ENCODE measurements at places on chromosomes 6 and 20. TPM values are rescaled to one million over a fixed set of nuclear protein-coding genes. Genes with fewer than 3 reads are reported as not detected.

SLC17A9 gene
- 11.8 TPM for total RNA-seq

HLA-F gene
- total RNA-seq = 275 TPM

CNR1 gene
- total RNA-seq = 0.37 TPM

CDYL gene
- total RNA-seq = 40.8 TPM

PTK7 gene
- 2.8 TPM for total RNA-seq

TSPO2 gene
- total RNA-seq = not detected

HAO1 gene
- not detected for total RNA-seq

SDC4 gene
- total RNA-seq = 51.1 TPM

UQCC2 gene
- total RNA-seq = 50.6 TPM

BFSP1 gene
- total RNA-seq = 0.23 TPM

RIPK1 gene
- total RNA-seq = 21.9 TPM

GRCh38 chr6:49551078-49551865, 804 bp downstream of the C6orf141 start:
- peak; percentile 13 for DNase-seq
- H3K36me3 ChIP-seq = no peaks in the 10 kb centered on the region
- peaks cover 51% of the 10 kb centered on the region for H3K27me3 ChIP-seq
- peak overlapping the region; percentile 79 for H3K4me3 ChIP-seq

DNA sequence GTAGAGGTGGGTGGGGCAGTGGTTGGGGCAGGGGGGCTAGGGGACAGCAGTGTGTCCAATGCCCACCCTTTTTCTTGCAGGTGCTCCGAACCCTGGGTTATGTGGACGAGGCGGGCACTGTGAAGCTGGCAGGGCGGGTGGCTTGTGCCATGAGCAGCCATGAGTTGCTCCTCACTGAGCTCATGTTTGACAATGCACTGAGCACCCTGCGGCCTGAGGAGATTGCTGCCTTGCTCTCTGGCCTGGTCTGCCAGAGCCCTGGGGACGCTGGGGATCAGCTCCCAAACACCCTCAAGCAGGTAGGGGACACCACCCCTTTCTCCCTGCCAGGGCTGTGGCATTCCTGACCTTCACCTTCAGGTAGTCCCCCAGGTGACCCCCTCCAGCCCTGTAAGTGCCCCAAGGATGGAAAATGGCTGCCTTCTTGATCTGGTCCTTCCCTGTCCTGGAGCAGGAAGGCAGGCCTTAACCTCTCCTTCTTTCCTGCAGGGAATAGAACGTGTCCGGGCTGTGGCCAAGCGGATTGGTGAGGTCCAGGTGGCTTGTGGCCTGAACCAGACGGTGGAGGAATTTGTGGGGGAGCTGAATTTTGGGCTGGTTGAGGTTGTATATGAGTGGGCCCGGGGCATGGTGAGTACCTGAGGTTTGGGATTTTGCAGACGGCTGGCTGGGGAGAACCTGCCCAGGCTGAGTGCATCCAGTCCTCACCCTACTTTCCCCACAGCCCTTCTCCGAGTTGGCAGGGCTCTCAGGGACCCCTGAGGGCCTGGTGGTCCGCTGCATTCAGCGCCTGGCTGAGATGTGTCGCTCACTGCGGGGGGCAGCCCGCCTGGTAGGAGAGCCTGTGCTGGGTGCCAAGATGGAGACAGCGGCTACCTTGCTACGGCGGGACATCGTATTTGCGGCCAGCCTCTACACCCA, 2.9 kb downstream of the DXO start:
- DNase-seq = no peak
- peak overlapping the region; percentile 91 for H3K4me3 ChIP-seq
- H3K36me3 ChIP-seq = peaks cover 9% of the 10 kb centered on the region
- peak overlapping the region; percentile 89 for H3K27ac ChIP-seq
- no peaks in the 10 kb centered on the region for H3K27me3 ChIP-seq

GRCh38 chr6:73630401-73630800, 23.4 kb downstream of the SLC17A5 start:
- no peaks in the 10 kb centered on the region for H3K27me3 ChIP-seq
- H3K36me3 ChIP-seq = peaks cover 2% of the 10 kb centered on the region
- no peaks in the 10 kb centered on the region for H3K4me1 ChIP-seq
- no peak overlapping the region for H3K27ac ChIP-seq
- no peak overlapping the region for H3K4me3 ChIP-seq

DNA sequence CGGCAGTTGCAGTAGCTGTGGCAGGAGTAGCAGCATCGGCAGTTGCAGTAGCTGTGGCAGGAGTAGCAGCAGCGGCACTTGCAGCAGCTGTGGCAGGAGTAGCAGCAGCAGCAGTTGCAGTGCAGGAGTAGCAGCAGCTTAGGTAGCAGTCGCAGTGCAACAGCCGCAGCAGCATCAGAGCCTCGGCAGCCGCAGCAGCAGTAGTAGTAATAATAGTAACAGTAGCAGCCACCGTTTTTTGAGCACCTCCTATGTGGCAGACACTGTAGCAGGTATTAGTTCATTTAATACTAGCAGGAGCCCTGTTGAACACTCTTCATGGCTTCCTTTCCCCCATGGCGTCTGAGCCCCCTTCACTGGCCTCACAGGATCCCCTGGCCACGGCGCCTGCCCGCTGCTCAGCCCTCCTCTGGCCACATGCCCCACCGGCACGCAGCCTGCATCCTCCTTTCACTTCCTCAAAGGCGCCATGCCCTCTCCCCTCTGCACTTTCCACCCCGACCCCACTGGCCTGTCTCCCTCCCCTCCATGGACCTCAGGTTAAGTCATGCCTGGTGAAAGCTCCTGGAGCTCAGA, 19.1 kb upstream of the IRF4 start:
- peak overlapping the region; percentile 60 for H3K4me3 ChIP-seq
- peaks cover 9% of the 10 kb centered on the region for H3K4me1 ChIP-seq
- DNase-seq = no peak
- H3K27me3 ChIP-seq = peaks cover 28% of the 10 kb centered on the region
- peaks cover 4% of the 10 kb centered on the region for H3K36me3 ChIP-seq
- no peak overlapping the region for H3K27ac ChIP-seq

DNA sequence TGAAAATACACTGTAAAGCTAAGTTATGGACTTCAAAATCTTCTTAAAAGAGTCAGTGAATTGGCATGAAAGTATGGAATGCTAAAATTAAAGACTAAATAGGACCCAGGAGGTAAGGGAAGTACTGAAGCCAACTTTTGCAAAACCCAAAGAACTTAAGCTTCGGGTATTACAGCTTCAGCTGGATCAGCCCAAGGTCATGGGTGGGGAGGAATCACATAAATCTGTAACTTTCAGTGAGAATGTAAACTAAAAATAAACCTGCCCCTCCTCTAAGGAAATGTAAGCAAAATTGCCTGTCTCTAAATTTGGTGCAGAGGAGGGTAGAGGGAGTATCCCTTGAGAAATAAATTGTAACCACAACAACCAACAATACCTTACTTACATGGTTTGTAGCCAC, 4.4 kb upstream of the MUC21 start:
- no peak overlapping the region for H3K27ac ChIP-seq
- H3K27me3 ChIP-seq = peaks cover 40% of the 10 kb centered on the region
- no peak overlapping the region for H3K4me3 ChIP-seq
- peaks cover 9% of the 10 kb centered on the region for H3K4me1 ChIP-seq
- no peaks in the 10 kb centered on the region for H3K36me3 ChIP-seq

DNA sequence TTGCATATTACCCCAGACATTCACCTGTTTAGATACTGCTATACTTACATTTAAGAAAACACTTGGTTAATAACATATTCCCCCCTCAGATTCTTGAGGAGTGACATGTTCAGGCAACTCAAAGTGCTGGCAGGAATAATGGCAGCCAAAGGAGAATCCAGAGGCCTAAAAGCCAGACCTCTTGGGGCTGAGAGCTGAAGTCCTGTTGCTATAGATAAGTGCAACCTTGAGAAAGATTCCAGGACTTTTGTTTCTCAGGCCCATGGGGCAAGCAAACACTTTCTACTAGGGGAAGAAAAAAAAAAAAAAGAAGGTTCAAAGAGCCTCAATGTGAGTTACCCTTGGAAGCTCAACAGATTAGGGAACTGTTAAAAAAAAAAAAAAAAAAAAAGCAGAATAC, 132.8 kb upstream of the BEND3 start:
- H3K4me1 ChIP-seq = no peaks in the 10 kb centered on the region
- H3K27ac ChIP-seq = no peak overlapping the region
- no peak overlapping the region for H3K4me3 ChIP-seq
- DNase-seq = no peak
- H3K36me3 ChIP-seq = no peaks in the 10 kb centered on the region

DNA sequence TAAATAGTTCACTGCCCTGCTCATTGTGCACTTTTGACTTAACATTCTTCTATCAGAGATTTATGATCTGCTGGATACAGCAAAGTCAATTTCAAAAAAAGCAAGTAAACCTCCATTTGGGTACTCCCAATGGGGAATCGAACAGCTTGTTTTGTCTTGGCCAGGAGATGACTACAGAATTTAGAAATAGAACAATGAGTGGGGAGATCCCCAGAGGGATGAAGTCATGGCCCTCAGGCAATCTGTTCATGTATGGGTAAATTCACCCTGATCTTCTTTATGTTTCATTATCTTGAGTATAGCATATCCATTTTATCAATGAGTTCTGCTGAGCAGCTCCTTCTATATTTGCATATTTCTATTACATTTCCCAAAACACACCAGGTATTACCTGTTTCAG, 1681.9 kb downstream of the HACE1 start:
- H3K4me1 ChIP-seq = no peaks in the 10 kb centered on the region
- no peaks in the 10 kb centered on the region for H3K27me3 ChIP-seq
- H3K27ac ChIP-seq = no peak overlapping the region

DNA sequence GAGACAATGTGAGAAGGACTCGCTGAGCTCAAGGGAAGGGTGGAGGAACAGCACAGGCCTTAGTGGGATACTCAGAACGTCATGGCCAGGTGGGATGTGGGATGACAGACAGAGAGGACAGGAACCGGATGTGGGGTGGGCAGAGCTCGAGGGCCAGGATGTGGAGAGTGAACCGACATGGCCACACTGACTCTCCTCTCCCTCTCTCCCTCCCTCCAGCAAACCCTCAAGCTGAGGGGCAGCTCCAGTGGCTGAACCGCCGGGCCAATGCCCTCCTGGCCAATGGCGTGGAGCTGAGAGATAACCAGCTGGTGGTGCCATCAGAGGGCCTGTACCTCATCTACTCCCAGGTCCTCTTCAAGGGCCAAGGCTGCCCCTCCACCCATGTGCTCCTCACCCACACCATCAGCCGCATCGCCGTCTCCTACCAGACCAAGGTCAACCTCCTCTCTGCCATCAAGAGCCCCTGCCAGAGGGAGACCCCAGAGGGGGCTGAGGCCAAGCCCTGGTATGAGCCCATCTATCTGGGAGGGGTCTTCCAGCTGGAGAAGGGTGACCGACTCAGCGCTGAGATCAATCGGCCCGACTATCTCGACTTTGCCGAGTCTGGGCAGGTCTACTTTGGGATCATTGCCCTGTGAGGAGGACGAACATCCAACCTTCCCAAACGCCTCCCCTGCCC, 1.7 kb downstream of the TNF start:
- H3K27ac ChIP-seq = peak overlapping the region; percentile 89
- DNase-seq = peak; percentile 72
- peak overlapping the region; percentile 92 for H3K4me3 ChIP-seq
- H3K27me3 ChIP-seq = no peaks in the 10 kb centered on the region
- H3K36me3 ChIP-seq = peaks cover 13% of the 10 kb centered on the region
- peaks cover 94% of the 10 kb centered on the region for H3K4me1 ChIP-seq

GRCh38 chr6:28207510-28208110, 17.5 kb upstream of the ZSCAN9 start:
- H3K4me1 ChIP-seq = peaks cover 33% of the 10 kb centered on the region
- H3K36me3 ChIP-seq = peaks cover 8% of the 10 kb centered on the region
- no peak overlapping the region for H3K27ac ChIP-seq
- H3K27me3 ChIP-seq = peaks cover 85% of the 10 kb centered on the region
- H3K4me3 ChIP-seq = peak overlapping the region; percentile 94

DNA sequence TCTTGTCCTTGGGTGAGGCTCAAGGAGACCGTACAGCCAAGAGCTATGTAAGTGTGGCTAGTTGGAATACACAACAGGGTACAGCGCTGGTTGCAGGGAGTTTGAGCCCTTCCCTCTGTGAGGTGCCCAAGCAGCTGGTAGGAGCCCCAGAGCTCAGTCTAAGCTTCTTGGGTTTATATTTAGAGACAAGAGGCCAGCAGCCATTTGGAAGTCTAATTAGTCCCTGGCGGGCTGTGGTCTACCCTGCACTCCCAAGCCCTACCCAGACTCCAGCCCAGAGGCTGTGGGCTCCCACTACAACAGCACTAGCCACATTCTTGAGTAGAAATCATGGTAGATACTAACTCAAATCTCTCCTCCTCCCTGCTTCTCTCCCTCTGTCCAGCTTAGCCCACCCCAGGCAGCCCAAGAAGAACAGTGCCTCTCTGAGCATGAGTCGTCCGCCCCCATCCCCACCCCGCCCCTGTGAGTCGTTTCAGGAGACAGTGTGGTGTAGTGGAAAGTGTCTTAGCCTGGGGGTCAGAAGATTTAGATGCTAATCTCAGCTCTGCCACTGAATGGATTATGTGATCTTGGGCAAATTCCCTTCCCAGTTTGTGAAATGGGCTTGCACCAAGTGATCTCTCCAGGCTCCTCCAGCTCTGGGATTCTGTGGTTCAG, 37.8 kb downstream of the EIF2S2 start:
- no peaks in the 10 kb centered on the region for H3K27me3 ChIP-seq
- peaks cover 4% of the 10 kb centered on the region for H3K36me3 ChIP-seq
- peaks cover 20% of the 10 kb centered on the region for H3K4me1 ChIP-seq
- no peak overlapping the region for H3K27ac ChIP-seq

GRCh38 chr6:45212976-45213375, 115.2 kb upstream of the RUNX2 start:
- H3K4me3 ChIP-seq = peak overlapping the region; percentile 56
- peaks cover 24% of the 10 kb centered on the region for H3K4me1 ChIP-seq
- H3K27ac ChIP-seq = no peak overlapping the region

GRCh38 chr6:91433660-91434534, 847.0 kb upstream of the MAP3K7 start:
- H3K36me3 ChIP-seq = no peaks in the 10 kb centered on the region
- H3K27ac ChIP-seq = no peak overlapping the region
- no peaks in the 10 kb centered on the region for H3K4me1 ChIP-seq
- DNase-seq = no peak

DNA sequence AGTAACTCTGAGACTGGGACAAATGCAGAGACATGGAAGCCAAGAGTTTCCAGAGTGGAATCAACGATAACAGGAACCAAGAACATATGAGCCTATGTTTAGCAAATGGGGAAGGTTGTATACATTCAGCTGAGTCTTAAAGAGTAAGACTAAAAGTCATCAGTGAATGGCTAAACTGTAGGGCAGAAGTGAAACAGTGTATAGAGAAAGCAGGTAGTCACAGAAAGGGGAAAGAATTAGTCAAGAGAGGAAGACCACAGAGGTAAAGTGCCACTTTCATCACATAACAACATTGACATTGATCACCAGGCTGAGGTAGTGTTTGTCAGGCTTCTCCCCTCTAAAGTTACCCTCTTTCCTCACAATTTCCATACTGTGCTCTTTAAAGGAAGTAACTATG, 306.5 kb upstream of the SPTLC3 start:
- H3K4me1 ChIP-seq = no peaks in the 10 kb centered on the region
- DNase-seq = no peak
- no peak overlapping the region for H3K4me3 ChIP-seq
- H3K27ac ChIP-seq = no peak overlapping the region
- no peaks in the 10 kb centered on the region for H3K36me3 ChIP-seq
- no peaks in the 10 kb centered on the region for H3K27me3 ChIP-seq

- H3K36me3 ChIP-seq = no peaks in the 10 kb centered on the region
- no peak for DNase-seq
- peaks cover 49% of the 10 kb centered on the region for H3K4me1 ChIP-seq
- no peak overlapping the region for H3K27ac ChIP-seq
- H3K27me3 ChIP-seq = peaks cover 7% of the 10 kb centered on the region
Observed at GRCh38 chr6:436308-437036, 44.9 kb downstream of the IRF4 start.

Data from activated T-cell treated with anti-CD3 and anti-CD28 coated beads, Interleukin-2, amount 50 U/mL, for 72 hours (primary cell).